Germinal center (tissue), 1 donor: ENCODE measurements at places on chromosomes 16 and 17.

- DNase-seq, result no peak
These were observed 9.6 kb upstream of the PLEKHG4 start for GRCh38 chr16:67269766-67270165.

- no peak for DNase-seq
These were observed 42.5 kb downstream of the ZNF267 start for GRCh38 chr16:31916056-31916488.

DNA sequence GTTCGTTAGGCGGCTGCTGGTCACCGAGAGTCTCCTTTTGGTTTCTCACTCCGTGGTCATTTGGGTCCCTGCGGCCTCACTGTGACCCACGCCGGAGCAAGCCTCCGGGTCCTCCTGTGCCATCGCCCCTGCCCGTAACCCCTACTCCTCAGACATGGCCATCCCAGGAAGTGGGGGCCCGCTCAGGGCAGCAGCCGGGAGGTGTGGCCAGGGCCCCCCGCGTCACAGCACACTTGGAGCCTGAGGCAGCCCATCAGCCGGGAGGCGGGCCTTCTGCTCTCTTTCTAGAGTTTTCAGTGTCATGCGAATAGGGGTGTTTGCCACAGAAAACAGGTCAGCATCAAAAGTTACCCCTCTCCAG, 7.9 kb upstream of the WFIKKN1 start:
- no peak for DNase-seq

- DNase-seq, result no peak
These were observed 577 bp downstream of the TTC19 start for GRCh38 chr17:15999974-16000827.

- no peak for DNase-seq
These were observed 4.1 kb upstream of the MRPL58 start for GRCh38 chr17:75008373-75008772.

DNA sequence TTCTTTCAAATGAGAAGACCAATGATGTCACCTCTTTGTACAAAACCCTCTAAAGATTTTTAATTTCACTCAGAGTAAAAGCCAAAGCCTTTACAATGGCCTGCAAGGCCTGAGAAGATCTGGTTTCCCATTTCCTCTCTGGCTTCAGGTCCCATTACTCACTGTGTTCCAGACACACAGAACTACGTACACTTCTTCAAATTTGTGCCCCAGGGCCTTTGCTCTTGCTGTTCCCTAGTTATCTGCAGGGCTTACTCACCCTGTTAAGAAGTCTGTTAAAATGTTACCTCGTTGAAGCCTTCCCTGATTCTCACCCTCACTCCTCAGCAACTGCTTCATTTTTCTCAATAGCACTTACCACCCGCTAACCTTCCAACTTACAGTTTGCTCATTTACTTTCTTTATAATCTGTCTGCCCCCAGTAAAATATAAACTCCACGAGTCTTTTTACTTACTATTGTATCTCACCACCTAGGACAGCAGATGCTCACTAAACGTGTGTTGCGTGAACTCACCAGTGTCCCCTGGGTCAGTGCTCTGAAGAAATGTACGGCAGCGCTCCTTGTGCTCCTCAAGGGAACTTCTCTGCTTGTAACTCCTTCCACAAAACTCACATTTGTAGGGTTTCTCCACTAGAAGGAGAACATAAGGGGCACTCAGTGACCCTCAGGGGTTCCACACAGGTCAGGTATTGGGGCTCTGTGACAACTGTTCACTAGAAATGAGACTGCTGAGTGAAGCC, 50.2 kb downstream of the GRB7 start:
- DNase-seq, result no peak

- DNase-seq, result no peak
These were observed 686.2 kb downstream of the KCNJ2 start for GRCh38 chr17:70855401-70856054.

DNA sequence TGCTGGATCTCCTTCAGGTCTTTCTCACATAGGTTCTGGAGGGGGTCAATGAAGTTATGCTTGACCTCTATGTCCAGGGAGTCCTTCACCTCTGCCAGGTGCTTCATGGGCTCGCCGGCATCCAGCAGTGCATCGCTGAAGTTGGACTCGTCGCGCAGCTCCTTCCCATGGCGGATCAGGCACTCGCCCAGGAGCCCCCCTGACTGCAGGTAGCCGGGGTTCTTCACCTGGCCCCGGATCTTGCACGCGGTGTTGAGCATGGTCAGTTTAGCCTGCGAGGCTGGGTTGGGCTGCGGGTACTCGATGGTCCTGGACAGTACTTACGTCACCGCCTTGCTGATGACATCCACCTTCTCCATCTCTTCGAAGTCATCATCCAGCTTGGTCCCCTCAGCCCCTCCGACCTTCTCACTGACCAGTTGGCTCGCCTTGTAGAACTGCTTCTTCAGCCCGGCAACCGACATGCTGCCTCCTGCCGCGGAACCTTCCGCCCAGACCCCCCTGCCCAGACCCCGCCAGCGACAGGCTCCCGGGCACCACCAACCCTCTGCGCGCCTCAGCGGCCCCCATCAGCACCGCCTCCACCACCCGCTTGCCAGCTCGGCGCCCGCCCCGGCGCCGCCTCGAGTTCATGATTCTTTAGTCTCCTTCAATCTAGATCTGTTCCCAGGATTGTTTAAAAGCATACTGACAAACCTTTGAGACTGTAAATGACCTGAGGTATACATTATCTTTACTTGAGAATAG, 99.8 kb downstream of the KPNA2 start:
- DNase-seq, result no peak

DNA sequence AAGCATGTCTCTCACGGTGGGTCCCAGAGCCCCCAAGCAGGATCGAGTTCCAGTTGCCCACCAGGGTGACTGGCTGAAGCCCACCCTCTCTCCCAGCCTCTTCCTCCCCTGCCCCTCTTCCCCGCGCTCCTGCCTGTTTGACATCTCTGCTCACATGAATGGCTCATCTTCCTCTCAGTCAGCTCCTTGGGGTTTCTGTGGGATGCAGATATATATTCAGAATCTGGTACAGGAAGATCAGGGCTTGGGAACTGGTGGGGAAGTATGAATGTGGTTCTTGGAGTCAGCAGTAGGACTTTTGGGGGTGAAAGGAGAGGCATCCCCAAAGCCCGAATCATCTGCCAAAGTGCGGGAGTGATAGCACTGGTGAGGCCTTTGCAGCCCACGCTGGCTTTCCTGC, 158.9 kb upstream of the CIBAR2 start:
- DNase-seq, result no peak

DNA sequence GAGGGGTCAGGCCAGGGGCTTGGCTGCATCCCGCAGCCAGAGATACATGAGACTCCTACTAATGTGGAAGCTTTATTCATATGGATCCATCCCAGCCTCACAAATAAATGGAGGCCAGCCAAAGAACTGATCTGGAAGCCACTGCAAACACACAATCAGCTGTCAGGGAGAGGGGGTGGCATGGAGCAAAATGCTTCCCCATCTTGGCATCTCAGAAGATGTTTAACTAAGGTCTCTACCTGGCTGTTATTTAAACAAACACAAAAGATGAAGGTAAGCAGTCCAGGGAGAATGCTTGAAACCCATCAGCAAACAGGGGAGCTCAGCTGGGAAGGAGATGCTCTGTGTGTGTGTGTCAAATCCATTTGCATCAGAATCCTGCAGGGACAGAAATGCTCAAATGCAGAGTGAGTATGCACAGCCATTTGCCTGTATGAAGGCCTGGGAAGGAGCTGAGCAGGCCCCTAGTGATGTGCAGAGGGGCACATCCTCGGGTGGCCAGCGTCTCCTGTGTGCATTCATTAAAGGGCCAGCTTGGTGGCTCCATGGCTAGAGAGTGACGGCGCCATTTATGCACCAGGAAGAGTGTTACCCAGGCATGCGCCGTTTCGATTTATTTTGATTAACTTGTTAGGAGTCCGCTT, 34.2 kb upstream of the IRX3 start:
- no peak for DNase-seq

GRCh38 chr17:38994026-38994425, 26.8 kb upstream of the FBXO47 start:
- DNase-seq, result no peak

DNA sequence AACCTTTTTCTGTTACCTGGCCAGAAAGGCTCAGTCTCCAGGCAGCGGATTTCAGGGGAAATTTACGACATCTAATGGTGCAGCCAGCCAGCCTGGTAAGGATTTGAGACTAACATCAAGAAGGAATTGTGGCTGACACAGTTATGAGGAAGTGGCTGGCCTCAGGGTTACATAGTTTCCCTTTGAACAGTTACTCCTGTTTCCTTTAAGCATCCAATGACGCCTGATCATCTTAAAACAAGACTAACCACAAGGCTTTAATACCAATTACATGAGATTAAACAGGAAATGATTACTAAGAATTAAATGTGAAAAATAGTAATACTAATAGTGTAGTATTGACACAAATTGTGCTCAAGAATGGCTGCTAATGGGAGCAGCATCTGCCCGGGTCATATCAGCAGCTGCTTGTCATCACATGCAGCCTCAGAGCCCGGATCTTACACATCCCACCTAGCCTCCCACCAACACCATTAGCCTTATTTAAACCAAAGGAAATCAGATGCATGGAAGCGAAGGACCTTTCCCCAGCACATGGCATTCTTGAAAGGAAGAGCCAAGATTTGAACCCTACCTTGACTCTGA, 431.8 kb downstream of the PMP22 start:
- no peak for DNase-seq

GRCh38 chr17:83203472-83204221, 124.2 kb downstream of the METRNL start:
- DNase-seq, result no peak

GRCh38 chr17:43591779-43592562, 45.8 kb upstream of the ETV4 start:
- no peak for DNase-seq

- DNase-seq, result no peak
These were observed 35.2 kb upstream of the KIFC3 start for GRCh38 chr16:57837305-57838125.

GRCh38 chr16:2470603-2471015, 488 bp upstream of the NTN3 start:
- no peak for DNase-seq

- DNase-seq, result no peak
These were observed 373.0 kb upstream of the SALL1 start for GRCh38 chr16:51524070-51524469.

GRCh38 chr17:6666077-6666521, 14.5 kb downstream of the C17orf100 start:
- peak; percentile 68 for DNase-seq

DNA sequence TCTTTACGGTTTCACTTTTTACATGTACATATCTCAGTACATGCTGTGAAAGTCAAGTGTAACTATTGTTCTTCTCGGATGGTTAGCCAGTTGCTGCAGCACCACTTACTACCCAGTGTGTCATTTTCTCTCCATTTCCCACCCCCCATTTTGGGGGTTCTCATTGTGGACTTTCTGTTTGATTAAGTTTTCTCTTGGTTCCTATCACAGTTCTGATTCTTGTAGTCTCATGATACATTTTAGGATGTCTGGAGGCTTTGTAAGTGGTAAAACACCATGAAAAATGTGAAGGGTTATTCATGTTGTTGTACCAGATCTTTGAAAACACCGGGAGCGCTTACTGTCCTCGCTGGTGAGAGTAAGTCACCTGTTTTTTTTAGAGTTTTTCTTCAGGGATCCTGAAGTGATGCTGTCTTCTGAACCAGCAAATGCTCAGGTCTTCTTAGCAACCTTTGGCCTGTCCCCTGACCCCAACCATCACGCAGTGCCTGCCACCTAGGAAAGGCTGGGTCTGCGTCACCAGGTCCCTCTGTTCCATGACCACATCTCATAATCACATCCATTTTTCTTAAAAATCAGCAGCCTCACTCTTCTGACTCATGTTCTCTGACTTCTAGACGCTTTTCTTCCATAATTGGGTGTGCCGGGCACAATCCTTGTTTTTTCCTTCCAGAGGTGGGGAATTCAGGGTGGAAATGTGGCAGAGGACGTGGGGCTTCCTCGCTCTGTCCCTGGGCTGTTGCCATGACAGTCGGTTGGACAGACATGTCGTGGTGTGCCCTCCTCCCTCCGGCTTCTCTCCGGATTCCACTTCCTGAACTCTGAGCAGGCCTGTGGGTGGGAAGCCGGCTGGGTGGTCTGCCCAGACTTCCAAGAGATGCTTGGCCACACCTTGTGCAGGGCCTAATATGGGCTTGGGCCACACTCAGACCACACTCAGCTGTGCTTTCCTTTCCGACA, 102.6 kb downstream of the NTN1 start:
- DNase-seq, result no peak

DNA sequence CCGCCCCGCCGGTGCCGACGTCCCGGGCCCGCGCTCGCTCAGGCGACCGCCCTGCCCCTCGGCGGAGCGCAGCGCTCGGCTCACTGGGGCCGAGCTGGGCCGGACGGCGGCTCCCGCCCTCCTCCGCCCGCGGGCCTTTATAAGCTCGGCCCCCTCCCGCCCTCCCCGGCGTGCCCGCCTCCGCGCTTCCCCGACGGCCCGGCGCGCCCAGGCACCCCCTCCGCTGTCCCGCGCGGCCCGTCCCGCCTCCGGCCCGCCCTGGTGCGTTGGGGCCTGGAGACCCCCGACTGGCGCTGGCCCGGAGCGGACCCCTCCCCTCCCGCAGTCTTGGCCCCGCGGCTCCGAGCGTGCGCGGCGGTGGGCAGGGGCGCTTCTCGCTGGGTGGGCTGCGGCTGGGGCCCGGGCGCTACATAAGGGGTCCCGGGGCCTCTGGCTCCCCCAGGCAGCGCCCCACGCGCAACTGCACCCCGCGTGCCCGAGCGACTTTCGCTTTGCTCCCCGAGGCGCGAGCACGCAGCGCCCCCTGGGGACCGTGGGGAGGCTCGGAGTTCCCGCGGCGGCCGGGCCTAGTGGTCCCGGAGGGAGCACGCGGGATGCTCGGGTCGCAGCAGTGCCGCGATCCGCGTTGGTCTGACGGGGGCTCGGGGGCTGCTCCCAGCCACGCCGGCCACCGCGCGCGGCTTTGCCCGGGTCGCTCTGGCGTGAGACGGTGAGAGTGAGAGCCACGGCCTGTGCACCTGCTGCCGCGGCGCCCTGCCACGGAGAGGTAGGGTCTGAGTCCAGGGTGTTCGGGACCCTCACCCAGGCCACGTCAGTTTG, at the start of gene PIEZO1:
Gene PIEZO1, minus strand, starts transcription at position 115 of the 819 bp plus-strand sequence. CDS start 256 bp downstream, outside the sequence.
- peak; percentile 64 for DNase-seq

- no peak for DNase-seq
These were observed 81.6 kb upstream of the CHMP6 start for GRCh38 chr17:80910043-80910442.

DNA sequence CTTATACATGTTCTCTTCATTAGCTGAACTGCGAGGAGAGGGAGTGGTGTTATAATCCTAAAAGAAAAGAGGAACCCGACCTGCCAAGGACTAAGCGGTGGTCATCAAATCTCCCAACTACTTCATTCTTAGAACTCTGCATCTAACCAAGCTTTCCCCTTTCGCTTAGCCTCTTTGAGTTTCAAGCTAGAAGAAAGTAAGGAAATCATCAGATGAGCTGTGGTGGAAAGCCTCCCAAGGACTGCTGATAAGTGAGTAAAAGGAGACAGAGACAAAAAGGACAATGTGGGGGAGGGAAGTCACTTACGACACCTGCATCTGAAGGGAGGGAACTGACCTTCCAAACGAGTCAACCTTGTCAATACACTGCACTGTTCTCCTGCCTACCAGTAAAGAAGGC, 121.3 kb downstream of the TRIM37 start:
- no peak for DNase-seq

DNA sequence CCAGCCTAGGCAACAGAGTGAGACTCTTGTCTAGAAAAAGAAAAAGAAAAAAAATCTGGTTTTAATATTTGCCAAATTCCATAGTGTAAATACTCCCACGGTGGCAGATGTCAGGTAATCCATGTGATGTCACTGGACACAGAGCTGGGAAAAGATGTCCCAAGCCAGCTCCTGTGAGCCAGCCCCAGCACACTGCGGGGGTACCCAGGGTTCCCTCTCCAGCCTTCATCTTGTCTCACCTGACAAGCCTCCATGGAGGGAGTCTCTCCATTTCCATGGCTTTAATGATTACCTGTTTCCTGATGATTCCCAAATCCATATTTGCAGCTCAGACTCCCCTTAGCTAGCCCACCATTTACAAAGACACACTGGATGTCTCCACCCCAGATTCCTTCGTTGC, 4.6 kb downstream of the CD300LB start:
- DNase-seq, result no peak
